NCI-H1105 (cell line): ENCODE measurements at places on chromosomes 1 and 21.

GRCh38 chr1:2784854-2785630, 16.5 kb downstream of the TTC34 start:
- DNase-seq: no peak

DNA sequence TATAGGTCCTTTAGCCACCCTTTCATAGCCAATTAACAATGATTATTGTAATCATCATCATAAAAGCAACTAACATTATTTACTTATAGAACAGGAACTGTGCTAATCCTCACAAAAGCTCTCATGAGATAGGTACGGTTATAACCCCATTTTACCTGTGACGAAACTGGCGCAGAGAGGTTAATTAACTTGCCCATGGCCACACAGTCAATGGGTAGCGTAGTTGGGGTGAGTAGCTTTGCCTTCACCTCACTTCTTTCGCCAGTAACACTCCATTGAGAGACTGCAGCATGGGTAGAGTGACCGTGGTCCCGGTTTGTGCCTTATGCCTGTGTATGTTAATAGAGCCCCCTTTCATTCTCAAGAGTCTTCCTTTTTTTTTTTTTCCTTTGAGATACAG, 10.3 kb downstream of the NIPAL3 start:
- no peak for DNase-seq

DNA sequence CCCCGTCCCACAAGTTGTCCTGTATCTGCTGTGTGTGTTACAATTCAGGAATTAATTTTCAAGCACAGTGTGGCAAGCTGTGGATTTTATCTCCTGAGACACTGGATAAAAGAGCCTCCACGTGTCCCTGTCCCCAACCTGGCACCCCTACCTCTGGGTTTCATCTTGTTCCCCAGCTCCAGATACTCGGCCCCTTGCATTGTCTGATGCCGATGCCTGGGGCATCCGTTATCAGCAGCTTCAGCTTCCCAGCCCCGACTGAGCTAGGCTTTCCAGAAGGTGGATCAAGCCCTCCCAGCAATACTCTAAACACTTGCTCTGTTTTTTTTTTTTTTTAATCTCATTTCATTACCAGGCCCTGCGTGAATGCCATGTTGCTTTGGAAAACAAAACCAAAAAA, 159.4 kb downstream of the PLXNA2 start:
- no peak for DNase-seq

GRCh38 chr1:109283748-109284600, 1.0 kb upstream of the PSRC1 start:
- DNase-seq: no peak

DNA sequence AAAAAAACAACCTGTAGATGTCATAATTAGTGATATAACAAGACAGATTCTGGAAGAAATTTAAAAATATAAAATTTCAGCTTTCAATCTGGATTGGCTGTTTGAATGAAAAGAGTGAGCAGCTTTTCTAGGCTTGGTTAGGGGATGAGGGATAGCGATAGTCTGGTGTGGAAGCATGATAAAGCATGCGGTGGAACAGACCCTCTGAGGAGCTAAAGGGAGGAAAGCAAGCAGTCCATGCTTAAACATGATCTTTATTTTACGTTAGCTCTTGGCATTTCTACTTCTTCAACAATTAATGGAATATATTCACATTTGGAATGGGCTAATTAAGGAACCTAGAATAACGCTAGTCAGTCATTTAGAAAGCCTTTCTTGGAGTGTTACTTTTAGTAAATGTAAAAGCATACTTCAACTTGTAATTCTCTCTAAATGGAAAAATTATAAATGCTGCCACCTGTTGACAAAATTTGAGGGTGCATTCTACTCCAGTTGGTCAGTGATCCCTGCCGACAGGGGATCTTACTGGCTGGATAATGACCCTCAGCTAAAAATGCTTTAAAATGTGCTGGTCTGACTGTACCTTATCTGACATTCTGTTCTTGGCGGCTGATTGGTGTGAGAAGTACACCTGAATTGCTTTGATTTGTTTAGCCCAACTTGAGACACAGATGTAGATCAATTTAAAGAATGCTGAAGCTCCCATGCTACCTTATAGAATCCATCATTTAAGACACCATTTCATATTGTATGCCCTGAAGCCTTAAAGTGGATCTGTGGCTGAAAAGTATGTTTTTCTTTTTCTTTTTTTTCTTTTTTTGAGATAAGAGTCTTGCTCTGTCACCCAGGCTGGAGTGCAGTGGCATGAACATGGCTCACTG, 61.2 kb downstream of the AK4 start:
- peak; percentile 11 for DNase-seq

- DNase-seq: no peak
Measured at GRCh38 chr1:201212056-201212455, 21.4 kb downstream of the IGFN1 start.

DNA sequence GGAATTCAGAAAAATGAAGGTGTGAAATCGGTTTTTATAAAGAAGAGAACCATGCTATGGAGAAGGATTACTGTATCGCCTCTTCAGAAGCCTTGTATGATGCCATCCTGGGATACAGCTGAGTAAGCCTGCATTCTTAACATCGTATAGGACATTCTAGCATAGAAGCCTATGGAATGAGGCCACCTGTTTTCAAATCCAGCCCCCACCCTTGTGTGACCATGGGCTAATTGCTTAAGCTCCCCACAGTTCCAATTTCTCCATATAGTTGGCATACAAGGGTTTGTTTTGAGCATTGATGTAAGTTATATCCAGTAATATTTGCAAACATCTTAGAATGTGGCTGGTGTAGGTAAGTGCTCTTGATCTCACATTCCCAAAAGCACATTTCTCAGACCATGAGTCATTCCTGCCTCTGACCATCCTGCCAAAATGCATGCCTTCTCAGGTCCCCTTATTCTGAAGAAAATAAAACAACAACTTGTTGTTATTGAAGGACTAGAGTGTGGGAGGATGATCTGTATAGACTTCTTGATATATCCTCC, 1.5 kb downstream of the OR14A2 start:
- DNase-seq: no peak

DNA sequence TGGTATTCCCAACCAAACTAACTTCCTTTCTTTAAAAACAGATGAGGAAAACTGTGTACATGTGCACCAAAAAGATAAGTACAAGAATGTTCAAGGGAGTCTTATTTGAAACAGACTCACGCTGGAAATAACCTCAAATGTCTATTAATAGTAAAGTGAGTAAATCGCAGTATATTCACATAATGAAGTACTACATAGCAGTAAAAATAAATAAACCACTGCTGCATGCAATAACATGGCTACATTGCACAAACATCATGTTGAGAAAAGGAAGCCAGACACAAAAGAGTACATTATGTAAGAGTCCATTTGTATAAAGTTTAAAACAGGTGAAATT, 5.2 kb upstream of the DENND2D start:
- no peak for DNase-seq

GRCh38 chr1:1431845-1432273, 3.6 kb upstream of the VWA1 start:
- no peak for DNase-seq

DNA sequence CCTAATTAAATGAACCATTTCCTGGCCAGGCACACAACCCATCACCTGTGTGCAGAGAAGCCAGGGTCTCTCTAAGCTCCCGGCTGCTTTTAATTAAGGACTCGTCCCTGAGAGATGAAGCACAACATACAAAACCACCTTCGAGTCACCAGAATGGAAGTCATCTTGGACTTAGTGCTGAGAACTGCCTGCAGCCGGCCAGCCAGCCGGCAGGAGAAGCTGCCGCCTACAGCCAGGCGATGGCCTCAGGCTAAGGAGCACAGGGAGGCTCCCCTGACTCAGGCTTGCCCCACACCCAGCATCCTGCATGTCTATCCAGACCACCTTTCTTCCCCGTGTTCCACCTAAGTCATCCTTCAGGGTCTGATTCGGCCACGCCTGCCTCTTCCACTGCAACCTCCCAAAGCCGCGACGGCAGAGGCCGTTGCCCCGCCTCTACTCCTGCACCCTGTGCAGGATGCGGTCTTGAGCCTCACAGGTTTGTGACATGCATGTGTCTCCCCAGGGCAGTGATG, 83.6 kb downstream of the SLC66A1 start:
- DNase-seq: no peak

DNA sequence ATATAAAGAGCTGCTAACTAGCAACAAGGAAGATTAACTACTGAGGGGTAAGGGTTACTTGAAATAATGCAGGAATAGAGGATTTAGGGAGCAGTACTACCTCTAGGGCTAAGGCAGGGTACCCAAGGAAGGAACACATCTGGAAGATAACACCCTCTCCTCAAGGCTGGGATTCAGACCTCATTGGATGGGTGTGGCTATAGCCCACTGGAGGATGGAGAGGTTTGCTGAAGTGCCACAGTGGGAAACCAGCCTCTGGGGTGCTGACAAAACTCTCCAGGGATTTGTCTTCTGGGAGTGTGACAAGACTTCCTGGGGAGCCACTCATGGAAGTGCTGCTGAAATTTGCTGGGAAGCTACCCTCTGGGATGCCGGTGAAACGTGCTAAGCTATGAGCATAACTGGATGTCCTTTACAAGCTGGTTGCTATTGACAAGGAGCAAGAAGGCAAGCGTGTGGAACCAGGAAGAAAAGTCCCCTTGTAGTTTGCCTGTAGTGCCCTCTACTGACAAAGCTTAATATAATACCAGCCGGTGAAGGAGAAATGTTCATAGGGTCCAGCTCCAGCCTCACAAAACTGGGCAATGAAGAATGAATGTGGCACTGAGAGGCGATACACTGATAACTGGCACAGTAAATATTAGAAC, 122.8 kb upstream of the USP24 start:
- no peak for DNase-seq

DNA sequence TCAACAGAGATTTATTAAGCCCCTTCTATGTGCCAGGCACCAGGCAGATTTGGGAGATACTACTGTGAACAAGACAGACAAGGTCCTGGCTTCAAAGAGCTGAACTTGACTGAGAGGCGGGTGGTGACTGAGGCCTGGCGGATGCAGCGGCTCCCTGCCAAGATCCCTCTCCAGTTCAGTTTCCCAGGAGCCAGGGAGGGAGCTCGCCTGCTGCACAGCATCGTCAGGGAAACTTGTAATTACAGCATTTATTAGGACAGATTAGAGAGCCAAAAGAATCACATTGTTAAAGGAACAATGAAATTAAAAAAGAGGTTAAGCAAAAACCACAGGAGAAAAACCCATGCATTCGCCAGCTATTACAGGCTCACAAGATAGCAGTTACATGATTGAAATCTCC, 55.3 kb downstream of the ETS2 start:
- DNase-seq: peak; percentile 45

DNA sequence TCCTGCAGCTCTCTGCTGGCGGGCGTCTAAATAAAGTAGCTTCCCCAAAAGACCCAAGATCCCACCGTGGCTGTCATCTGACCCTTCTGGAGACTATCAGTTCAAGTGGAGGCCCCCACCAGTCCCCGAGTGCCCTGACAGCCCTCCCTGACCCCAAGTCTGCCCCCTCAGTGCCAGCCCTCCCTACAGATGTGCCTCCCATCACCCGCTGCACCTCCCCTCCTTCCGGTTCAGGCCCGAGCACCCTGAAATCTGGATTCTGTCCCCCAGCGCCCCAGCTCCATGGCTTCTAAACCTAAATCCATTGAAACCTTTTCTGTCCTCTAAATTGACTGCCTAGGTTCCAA, 595 bp downstream of the IL10RB start:
- DNase-seq: no peak

GRCh38 chr1:216205176-216205575, 218.1 kb downstream of the USH2A start:
- no peak for DNase-seq

DNA sequence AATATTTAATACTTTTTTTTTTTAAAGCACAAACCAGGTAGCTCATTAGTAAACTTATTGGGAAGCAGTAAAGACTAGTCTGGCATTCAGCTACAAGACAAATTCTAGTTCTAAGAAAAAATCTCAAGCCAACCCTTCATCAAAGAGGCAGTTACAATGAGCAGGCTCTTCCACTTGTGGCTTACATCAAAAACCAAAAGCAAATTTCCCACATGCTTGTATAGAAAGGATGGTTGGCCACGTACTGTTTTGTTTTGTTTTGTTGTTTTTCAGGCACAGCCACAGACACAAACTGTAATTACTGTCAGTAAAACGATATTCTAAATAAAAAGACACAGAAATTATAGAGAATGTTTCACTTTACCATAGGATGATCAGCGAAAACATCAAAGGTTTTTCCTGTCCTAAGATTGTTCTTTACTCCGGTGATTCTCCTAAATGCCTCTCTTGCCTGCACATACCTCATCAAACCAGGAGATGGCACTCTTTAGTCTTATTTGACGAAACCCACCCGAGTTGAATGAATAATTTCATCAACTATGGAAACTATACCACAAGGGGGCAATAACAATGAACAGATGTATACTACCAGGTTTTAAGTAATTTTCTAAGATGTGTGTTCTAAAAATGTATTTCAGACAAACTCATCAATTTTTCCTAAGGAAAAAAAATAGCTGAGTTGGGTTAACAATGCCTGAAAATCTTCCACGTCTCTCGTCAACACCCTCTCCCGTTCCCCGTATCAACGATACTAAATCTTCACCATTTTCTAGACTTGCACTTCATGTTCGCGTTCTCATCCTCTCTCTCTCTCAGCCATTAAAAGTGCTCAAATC, 26.9 kb downstream of the RPL5 start:
- DNase-seq: peak; percentile 86

DNA sequence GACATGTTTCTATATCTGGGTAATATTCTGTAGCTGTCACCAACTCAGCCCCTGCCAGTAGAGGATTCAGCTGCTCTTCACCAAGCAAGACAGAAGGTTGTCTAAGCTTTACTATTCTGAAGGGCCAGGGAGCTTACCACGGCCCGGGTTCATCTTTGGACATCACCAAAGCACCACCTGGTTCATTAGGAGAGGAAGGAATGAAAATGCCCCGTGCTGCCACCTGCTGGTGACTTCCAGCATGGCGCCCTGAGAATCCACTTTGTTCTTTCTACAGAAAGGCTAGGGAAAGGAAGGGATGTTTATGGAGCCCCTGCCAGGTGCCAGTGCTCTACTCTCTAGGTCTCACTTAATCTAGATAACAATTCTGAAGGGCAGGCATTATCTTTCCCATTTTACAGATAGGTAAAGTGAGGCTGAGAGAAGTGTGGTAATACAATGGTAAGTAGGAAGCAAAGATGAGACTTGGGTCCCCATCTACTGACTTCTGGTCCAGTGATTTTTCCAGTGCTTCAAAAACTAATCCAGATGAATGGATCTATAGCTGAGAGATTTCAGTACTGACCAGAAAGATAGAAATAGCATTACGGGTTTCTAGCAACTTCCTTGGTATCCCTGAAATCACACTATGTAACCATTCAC, 79.5 kb downstream of the BEND5 start:
- DNase-seq: peak; percentile 56
